Breast epithelium (tissue), 4 donors: ENCODE measurements at places on chromosomes 7 and 10.

DNA sequence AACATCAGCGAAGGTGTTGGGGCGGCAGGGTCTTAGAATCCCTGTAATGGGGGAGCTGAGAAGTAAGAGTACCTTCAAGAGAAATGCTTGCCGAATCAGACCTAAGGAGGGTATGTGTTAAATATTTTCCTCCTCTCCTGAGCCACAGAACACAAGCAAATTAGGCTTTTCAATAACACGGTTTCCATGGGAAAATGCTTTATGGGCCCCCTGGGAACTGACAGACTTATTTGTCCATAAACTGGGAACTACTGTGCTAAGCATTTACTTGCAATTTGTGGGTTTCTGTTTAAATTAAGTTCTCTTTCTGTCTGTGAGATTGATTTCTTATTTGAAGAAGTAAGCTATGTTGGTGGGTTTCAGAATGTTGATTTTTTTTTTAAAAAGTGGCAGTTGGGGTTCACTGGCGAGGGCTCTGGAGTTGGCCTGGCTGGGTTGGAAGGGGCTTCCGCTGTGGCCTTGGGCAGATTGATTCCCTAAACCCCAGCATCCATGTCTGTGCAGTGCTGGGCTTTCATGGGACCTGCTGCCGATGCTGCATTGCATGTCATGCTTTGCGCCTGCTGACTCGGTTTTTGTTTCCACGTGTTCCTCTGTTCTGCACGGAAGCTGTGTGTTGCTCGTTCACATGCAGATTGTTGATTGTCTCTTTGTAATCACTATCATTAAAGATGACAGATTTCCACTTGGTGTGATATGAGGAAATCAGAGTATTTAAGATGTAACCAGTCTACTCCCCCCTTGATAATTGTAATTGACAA is 7.2 kb downstream of the RBM17 start:
- DNase-seq, result no peak

DNA sequence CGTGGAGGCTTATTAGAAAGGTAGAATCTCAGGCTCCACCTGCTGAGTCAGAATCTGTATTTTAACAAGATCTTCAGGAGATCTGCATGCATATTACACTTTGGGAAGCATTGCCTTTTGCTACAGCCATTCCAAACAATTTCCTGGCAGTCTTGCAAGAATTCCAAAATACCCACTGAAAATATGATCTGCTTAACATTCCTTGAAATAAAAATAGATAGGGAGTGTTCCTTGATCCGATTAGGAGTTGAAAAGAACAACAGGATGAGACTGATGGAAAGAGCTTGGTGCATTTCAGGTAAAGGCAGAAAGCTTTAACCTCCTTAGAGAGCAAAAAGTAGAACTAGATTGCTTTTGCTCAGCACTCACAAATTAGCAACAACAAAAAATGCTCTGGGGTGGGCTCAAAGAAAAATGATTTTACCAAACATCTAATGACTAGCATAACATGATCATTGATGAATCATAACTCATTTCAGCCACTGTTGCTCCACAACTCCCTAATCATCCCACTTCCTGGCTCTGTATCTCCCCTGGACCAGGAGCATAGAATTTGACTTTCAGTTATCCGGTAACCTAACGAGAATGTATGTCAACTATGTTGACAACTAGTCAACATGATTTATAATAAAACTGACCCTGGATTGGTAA is 115.2 kb downstream of the RNLS start:
- DNase-seq, result no peak

DNA sequence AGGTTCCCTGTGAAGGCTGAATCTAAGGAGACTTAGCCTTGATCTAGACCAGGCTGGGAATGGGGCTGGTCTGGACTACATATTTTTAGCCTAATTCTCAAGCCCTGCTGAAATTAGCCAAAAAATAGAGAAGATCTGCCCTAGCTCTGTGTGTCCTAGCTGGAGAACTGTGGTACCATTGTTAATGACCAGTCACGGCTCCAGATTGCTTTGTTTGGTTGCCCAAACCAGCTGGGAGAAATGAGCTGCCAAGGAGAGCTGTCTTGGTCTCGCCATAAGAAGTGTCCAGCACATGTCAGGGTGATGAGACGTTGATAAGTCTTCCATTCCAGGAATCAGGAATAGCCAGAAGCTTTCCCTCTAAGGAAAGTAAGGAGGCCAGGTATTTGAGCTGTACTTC is 20.7 kb downstream of the GBX1 start:
- no peak for DNase-seq

GRCh38 chr7:2230226-2230625 is 2.5 kb downstream of the MAD1L1 start:
- DNase-seq, result no peak

DNA sequence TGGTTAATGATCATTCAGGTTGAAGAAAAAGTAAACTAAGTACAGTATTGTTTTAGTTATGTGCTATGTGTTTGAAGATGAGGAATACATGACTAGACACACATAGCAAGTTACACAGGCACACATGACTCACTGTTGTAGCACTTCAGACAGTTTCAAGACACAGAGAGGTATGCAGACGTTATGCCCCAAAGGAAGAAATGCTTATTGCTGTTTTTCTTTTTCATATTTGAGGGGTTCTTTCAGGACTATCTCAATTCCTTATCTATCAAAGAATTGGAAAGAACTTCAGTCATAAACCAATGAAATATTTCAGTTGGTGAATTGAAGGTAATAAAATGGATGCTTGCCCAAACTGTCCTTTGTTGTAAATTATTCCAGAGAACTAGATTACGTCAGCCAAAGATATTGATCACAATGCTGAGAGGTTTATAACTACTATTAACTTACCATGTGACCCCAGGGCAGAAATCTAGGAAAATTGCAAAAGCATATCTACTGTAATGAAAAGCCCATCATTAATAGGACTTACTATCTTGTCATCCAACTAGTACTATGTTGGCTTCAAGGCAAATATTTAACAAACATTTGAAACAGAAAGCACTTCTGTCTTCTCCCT is 61.2 kb upstream of the CAPZA2 start:
- no peak for DNase-seq

GRCh38 chr7:48636391-48637015 is 287.8 kb upstream of the CDC14C start:
- DNase-seq, result no peak

DNA sequence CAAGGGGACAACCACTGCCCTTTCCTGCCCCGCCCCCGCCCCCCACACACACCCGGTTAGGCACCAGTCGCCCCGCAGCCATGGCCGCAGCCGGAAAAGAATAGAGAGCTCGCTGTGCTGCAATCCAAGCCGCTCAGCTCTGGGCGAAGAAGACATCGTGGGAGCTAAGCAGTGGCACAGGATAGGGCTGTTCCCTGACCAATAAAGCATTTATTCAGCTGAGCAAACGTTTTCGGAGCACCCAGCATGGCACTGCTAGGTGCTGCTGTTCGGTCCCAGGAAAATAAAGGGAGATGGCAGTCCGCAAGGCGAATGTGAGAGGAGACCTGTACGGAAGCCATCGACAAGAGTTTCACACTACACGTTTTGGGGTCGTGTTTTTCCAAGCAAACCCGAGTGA is 18.3 kb downstream of the SKIDA1 start:
- DNase-seq, result no peak

DNA sequence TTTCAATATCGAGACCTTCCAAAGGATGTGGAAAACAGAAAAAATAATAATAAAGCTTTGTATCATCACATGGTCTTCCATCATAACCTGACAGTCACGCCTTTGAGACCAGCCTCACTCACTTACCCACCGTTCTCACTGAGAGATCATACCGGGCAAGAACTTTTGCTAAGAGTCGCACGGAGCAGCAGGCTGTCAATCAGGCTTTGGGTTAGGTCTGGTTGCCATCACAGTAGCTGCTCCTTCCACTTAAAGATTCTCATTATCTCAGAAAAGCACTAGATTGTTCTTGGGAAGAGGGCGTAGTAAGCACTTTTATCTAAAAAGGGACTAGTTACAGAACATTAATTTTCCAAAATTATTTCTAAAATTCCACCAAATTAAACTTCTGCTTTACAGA is 2.0 kb downstream of the RELN start:
- DNase-seq, result no peak

DNA sequence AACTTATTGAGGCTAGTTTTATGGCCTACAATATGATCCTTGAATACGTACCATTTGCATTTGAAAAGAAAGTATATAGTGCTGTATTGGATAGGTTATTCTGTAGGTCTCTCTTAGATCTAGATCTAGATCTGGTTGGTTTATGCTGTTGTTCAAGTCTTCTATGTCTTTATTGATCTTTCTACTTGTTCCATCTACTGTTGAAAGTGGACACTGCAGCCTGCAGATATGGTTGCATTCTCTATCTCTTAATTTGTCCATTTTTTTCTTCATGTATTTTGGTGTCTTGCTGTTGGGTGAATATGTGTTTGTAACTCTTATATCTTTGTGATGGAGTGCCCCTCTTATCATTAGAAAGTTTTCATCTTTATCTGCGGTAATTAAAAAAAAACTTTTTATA is 139.4 kb upstream of the PCDH15 start:
- DNase-seq, result no peak

- DNase-seq, result no peak
Measured at GRCh38 chr7:101428093-101428866, 65.6 kb downstream of the COL26A1 start.

DNA sequence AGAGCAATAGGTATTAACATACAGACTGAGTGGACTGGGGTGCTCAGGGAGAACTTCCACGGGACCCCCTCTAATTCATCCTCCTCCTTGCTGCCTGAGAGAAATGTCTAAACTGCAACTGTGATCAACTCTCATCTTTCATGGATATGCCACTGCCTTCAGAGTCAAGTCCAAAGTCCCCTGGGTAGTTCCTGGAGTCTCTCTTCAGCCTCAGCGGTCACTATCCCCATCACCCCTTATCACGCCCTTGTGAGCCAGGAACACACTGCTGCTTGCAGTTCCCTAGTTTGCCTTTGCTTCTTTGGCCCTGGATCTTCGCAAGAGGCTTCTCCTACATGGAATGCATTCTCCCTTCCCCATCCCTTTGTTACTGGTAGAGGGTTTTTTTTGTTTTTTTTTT is 58.7 kb upstream of the AUTS2 start:
- no peak for DNase-seq

- DNase-seq, result no peak
Measured at GRCh38 chr7:113764401-113765035, 154.3 kb downstream of the PPP1R3A start.

DNA sequence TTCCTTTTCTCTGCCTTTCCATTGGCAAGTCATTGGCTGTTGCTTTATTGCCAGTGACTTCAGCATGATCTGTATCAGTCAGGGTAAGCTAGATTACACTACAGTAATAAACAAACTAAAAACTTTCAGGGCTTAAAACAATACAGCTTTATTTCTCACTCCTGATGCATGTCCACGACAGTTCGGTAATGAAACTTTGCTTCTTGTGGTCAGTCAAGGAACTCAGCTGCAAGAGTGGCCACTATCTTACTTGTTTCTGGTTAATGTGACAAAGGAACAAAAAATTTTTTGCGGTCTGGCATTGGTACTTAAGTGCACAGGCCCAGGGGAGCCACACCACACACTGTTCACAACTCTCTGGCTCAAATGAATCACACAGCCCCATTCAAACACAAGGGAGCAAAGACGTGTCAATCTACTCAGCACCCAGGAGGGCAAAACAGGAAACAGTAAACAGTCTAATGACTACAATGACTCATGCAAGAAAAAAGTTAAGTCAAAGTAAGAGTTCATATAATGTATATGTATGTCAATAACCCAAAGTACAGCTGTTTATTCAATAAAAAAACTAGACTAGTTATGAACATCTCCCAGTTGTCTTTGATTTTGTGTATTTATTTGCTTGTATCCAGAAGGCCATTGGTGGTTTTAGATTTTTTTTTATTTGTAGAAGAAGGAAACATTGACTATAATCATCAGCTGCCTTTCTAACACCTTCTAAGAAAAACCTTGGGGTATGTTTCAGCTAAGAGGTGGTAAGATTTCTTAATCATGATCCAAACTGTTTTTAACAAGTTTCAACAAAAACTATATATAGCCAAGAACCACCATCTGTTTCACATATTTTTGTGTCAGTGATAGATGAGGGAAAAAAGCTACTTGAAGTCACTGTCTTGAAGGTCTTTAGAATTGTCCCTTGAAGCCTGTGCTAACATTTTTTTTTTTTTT is 134.4 kb upstream of the FAM3C start:
- DNase-seq, result no peak

- DNase-seq, result no peak
Measured at GRCh38 chr10:64658528-64658927, 1137.3 kb downstream of the REEP3 start.

DNA sequence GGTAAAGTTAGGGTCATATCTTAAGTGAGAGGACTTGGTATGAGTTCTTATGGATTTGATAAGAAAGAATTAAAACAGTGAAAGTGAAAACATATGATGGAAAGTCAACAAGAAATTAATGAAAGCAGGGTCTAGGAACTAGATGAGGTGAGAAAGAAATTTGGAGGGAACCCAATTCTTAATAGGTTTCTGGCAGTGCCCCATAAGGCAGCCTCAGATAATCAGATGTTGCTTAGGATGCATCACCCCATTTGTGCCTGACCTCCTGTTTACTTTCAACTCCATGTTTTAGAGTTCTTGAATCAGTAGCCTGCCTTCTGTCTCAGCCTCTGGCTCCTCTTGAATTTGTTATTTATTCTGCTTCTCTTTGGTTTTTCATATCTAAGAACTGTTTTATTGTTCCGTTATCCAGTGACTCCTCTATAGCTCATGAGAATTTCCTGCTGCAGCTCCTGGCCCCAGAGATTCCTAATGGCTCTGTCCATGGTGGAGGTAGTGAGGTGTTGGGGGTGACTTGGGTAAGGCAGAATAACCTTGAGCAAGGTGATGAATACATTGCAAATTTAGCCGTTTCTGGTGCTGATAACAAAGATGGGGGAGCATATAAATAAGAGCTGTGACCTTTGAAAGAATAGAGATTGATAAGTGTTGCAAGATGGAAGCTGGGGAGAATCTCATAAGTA is 17.6 kb downstream of the ITGB8 start:
- no peak for DNase-seq

DNA sequence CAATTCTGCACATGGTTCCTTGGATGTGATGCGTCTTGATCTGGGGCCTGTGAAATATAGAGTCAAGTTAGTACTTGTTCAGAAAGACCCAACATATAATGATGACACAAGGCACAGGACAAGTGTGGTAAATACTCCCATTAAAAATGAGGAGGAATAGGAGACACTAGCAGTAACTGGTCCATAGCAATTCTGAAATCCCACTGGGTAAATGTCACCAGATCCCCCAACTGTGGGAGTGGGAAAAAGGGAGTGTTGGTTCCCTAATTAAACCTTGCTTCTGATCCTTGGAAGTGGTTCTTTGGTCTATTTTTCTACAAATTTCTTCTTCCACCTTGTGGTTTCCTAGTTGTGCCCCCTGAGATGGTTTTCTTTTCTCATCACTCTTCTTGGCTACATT is 62.5 kb upstream of the NRP1 start:
- no peak for DNase-seq
